Stimulated activated CD8-positive, alpha-beta memory T cell treated with anti-CD3 and anti-CD28 coated beads, Interleukin-7, amount 100 ng/mL, for 1 hour (primary cell): ENCODE measurements at places on chromosomes 13 and 19.

GRCh38 chr19:10963865-10964264, 3.0 kb downstream of the SMARCA4 start:
- DNase-seq: no peak

- DNase-seq: no peak
Observed at GRCh38 chr19:57712222-57712621, 3.2 kb upstream of the ZNF154 start.

- no peak for DNase-seq
Observed at GRCh38 chr13:81562598-81562997, 1221.7 kb upstream of the SPRY2 start.

DNA sequence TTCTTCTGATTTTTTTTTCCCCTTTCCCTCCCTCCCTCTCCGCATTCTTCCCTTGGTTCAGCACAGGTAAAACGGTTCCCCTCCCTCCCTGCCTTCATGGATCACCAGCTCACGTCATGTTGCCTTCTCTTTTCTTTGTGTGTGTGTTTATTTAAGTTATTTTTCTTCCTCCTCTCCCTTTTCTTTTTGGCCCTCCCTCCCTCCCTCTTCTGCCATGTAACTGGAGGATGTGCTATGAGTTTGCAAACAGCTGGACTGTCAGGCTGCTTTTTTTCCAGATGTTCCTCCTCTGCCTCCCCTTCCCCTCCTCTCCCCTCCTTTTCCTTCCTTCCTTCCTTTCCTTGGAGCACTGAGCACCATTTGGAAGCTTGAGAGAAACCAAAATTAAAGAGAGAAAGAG, 2.0 kb downstream of the LENG9 start:
- no peak for DNase-seq

- no peak for DNase-seq
Observed at GRCh38 chr13:50936679-50937078, 27.1 kb downstream of the RNASEH2B start.

DNA sequence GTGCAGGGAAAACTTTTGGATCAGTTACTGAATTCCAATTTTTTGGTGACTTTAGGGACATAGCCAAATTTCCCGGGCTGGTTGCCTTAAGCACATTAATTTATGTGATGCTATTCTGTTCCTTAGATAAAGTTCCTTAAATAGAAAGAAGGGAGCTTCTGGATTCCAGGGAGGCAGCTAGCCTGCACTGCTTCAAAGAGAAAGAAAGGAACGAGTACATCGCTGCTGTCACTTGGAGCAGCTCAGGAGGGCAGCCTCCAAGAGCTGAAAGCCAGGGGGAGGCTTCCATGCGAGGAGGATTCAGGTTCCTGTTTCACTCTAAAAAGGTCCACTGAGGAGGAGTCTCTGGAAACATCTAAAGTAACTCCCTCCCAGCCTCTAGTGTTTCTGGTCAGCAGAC, 55.7 kb downstream of the FAM124A start:
- DNase-seq: no peak

DNA sequence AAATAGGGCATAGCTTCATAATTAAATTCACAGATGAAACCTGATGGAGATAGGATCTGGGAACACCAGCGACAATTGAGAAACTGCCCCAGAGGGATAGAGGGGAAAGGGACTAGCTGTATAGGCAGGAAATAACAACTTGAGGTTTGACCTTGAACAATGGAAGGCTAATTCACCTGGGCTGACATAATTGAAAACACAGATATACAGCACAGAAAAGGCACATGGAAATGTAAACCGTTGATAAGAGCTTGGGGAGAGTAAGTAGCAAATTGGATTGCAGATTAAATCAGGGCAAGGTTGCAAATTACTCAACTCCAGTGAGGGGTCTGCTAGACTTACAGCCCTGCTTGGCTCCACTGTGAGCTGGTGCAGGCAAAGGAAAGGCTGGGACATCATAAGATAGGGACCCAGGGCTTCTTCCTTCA, 246.7 kb downstream of the DLEU7 start:
- DNase-seq: no peak

- DNase-seq: no peak
Observed at GRCh38 chr19:18649371-18650020, 12.7 kb downstream of the KLHL26 start.

DNA sequence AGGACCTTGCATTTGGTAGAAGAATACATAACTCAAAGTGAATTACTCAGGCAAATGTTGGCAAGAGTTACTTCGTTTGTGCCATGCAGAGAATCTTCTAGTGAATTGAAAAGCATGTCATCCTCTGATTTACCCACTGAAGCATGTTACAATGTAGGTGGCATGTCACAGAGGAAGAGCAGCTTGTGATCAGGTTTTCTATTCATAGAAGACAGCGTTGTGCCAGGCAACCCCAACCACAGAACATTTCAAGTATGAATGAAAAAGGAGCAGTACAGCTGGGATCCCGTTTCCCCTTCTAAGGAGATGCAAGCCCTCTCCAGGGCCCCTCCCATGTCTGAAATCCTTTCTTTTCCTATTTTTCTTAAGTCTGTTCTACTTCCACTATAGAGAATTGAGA, 6.0 kb upstream of the KATNAL1 start:
- DNase-seq: no peak

GRCh38 chr19:16064209-16064889, 11.9 kb upstream of the TPM4 start:
- no peak for DNase-seq

GRCh38 chr19:55640577-55641425, at the start of gene ZNF580:
Gene ZNF580, plus strand, starts transcription at chr19:55641002. Its CDS starts 1,507 bp downstream, at chr19:55642509.
- no peak for DNase-seq
